ENCODE measurements at places on chromosomes 2 and 18.

DNA sequence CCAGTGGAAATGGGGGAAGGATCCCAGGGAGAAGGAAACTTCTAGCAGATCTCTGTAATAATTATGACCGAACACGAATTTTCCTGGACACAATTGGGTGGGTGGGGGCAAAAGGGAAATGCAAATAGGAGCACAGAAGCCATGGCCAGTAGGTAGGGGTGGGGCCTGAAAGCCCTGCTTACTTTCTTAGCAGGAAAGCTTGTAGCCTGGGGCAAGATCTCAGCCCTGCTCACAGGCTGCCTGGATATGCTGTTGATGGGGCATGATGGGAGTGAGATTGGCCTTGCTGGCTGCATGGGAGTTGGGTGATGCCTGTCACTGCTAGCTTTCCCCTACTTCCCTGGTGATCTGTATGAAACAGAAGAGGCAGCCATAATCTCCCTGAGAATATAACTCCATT is 45.9 kb upstream of the SPOPL start:
- no peak for DNase-seq

- peak; percentile 22 for DNase-seq
Measured at GRCh38 chr18:33557706-33558105, 20.3 kb upstream of the ASXL3 start.

DNA sequence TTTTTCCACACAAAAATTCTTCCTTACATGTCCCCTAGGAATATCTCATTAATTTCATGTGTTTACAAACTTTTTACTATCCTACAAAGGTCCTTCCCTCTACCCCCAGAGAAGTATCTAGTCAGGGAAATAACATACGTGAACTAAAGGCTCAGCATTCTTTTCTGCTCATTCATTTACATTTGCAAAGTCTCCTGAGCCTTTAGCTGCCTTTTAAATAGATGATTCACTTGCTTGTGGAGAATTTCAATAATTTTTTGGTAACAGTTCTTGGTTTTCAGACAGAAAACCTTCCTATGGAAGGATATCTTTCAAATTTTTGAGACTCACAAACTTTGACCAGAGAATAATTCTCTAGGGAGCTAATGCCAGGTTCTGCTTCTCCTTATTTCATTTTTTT is 81.5 kb upstream of the RMDN2 start:
- peak; percentile 55 for DNase-seq

- DNase-seq = no peak
Measured at GRCh38 chr2:104050656-104051242, 803.2 kb upstream of the POU3F3 start.

DNA sequence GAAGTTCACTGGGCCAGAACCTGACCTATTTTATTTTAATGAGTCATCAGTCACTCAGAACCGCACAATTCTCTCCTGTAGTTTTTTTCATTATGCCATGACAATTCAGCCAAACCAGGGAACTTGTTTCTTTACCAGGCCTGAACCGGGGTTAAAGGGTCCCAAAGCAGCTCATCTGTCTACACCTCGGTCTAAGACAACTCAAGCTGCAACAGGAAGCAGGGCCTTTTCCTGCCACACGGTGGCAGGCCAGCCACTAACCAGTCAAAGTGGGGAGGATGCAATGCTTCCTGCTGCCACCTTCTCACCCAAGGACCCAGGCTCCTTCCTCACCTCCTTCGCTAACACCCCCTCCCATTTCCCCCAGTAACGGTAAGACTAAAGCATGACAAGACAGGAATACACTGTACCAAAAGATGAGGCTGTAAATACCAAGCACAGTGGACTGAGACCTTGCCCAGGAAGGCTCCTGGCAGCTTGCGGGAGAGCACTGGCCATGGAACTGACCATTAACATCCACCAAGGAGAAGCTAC is 56.7 kb upstream of the ACKR3 start:
- no peak for DNase-seq

DNA sequence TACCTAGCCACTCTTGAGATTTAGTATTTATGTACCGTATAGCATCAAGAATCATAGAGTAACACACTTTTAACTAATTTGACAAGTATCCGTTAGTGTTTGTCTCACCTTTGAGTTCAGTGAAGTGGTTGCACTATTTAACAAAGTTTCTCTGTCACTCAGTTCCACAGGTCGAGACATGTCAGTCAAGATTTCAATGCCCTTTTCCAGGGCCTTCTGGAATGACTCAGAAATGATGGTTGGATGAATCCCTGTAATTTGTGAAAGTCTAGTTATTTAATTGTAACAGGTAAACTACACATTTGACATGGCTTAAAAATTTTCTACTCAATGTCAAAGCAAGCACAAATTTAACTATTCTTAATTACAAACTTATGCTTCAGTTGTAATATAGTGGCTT is 9.7 kb downstream of the CCT4 start:
- peak; percentile 84 for DNase-seq
